ENCODE measurements at places on chromosomes 1 and 21.

DNA sequence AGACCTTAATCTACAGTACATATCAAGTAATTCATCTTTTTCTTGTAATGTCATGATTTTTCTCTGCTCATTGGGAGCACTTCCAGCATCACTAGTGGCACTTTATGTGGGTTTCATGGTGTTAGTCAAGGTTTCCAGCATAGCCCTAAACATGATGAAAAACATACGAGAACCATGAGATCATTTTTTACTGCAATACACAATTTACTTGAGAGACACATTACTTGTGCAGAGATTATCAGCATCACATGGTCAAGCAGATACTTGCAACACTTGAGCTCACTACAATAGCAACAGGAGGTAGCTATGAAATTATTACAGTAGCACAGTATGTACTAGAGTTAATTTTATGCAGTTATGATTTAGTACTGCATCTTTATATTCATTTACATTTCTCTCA, 36.4 kb downstream of the ITGB3BP start:
- DNase-seq: no peak

DNA sequence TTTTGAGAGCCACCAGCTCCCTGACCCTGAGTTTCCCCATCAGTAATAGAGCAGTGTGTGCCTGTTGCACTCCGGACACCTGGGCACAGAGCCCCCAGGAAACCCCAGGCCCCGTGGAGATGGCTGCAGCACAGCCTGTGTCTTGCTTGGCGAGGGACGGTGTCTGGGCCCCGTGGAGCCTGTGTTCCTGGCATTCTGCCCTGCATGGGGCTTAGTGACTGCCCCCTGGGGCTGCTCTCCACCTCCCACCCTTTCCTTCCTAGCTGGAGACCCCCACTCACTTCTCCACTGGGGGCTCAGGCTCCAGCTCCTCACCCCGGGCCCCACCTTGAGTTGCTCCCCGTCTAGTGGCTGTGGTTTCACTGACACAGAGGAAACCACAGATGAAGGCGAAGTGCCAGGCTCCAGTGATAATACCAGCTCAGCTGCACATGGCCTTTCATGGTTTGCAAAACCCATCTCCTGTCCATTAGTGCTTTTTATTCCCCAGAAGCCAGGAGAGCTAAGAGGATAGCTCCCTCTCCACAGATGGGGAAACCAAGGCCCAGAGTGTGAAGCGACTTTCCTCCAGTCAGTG, 39.4 kb downstream of the DMRTB1 start:
- no peak for DNase-seq

DNA sequence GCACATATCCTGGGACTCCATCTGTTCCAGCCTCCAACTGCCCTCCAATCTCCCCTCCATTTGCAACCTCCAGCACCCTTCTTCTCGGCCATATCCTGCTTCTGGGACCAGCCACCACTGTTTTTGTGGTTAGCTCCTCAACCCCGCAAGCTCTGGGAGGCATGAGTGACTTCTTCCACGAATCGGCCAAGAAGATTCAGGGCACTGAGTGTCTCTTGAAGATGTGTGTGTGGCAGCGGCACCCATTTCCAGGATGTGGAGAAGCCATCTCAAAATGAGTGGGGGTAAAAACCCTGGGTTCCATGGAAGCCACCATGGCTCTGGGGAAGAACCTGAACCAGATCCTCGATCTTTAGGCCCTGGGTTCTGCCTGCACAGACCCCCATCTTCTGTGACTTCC, 194.6 kb downstream of the SLC45A1 start:
- no peak for DNase-seq

DNA sequence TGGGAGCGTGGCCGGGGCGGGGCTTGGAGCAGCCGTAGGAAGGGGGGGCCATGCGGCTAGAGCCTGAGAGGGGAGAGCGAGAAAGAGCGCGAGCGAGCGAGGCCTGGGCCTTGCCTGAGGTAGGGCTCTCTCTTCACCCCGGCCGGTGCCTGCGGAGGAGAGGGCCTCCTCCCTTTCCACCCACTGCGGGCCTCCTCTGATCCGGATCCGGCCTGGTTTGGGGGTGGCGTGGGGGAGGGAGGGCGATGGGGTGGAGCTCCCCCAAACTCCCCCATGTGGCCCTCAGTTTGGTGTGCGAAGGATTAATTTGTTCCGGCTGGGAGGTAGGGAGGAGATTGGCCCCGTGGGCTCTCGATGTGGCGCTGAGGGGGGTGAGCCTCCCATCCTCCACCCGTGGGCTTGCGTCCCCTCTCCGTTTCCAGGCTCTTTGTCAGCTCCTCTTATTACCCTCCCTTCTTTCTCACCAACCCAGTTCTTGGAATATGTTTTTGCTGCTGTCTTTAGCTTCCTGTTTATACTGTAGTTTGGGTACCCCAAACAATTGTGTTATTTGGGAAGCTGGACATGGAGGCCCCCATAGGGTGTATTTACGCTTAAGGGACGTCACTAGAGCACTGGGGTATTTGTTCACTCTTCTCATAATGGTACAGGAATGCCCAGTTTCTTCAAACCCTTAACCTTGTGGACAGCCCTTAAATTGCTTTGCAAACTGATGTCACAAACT, 685 bp downstream of the UBAP2L start:
- DNase-seq: peak; percentile 55

- no peak for DNase-seq
Measured at GRCh38 chr1:231392389-231393131, 29.5 kb downstream of the EGLN1 start.

GRCh38 chr1:11365744-11366387, 92.9 kb downstream of the UBIAD1 start:
- DNase-seq: no peak

DNA sequence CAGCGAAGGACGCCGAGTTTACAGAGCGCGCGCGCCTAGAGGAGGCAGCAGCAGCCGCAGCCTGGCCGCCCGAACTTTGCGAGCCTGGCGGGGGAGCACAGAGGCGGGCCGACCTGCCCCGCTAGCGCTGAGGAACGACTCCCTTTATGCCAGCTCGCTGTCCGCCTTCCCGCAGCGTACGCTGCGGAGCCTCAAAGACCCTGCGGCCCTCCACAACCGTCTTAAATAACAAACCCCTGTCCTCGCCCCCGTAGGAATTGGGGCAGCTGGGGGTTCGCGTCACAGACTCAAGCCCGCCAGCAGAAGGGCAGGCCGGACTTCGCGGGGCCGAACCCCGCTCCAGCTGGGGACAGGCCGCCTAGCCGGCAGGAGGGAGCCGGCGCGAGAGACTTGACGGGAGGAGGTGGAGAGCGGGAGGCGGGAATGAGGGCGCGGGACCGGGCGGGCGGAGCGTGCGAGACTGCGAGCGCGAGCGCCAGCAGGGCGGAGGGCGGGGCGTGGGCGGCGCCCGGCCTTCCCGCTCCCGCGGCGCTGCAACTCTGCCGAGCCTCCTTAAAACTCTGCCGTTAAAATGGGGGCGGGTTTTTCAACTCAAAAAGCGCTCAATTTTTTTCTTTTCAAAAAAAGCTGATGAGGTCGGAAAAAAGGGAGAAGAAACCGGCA, 1.8 kb upstream of the CDKN2C start:
- DNase-seq: peak; percentile 76

GRCh38 chr21:35829067-35829466, 231.3 kb downstream of the SETD4 start:
- DNase-seq: no peak

DNA sequence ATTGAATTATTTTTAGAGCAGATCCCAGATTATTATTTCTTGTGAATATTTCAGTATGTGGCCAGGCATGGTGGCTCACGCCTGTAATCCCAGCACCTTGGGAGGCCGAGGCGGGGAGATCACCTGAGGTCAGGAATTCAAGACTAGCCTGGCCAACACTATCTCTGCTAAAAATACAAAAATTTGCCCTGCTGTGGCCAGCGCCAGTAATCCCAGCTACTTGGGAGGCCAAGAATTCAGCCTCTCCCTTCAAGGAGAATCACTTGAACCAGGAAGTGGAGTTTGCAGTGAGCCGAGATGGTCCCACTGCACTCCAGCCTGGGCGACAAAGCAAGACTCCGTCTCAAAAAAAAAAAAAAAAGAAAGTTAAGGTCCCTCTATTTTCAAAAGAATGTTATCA, 4.3 kb downstream of the OSBPL9 start:
- DNase-seq: no peak

DNA sequence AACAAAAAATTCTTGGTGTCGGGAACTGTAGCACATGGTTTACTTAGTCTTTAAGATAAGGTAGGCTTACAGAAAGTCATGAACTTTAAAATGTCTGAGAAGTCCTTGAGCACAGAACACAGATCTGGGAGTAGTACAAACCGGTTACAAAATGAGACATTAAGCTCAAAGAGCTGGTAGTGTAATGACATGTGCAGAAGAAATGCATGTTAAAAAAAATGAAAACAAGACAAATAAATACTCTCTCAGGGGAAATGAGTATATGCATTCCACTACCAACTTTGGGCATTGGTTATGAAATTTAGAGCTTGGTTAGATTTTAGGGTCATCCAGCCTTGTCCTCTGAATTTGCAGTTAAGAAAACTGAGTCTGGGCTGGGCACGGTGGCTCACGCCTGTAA, 91.5 kb upstream of the F3 start:
- no peak for DNase-seq

- peak; percentile 75 for DNase-seq
Measured at GRCh38 chr21:25573409-25574206, 33.7 kb downstream of the MRPL39 start.

GRCh38 chr21:45895778-45896370, 85.7 kb upstream of the COL6A1 start:
- no peak for DNase-seq

GRCh38 chr1:77553568-77554291, 128.7 kb downstream of the ZZZ3 start:
- no peak for DNase-seq

- no peak for DNase-seq
Measured at GRCh38 chr21:25911730-25912401, 177.1 kb downstream of the GABPA start.

DNA sequence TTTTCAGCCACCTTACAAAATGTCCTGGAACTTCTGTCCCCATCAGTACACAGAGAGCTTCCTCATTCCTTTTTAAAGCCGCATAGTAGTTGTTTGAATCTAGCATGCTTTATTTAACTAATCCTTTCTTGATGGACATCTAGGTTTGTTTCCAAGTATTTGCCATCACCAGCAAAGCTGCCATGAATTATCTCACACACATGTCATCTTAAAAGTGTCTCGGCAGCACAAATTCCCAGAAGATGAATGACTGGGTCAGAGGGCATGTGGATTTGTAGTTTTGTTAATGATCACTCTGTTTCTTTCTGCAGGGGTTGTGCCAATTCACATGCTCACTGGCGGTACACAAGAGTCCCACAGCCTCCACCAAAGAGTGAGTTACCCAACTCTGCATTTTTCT, 68.3 kb downstream of the CLIC6 start:
- DNase-seq: no peak

- DNase-seq: no peak
Measured at GRCh38 chr1:94591823-94592570, 50.4 kb upstream of the F3 start.

- DNase-seq: no peak
Measured at GRCh38 chr1:233651563-233652233, 37.8 kb downstream of the KCNK1 start.

DNA sequence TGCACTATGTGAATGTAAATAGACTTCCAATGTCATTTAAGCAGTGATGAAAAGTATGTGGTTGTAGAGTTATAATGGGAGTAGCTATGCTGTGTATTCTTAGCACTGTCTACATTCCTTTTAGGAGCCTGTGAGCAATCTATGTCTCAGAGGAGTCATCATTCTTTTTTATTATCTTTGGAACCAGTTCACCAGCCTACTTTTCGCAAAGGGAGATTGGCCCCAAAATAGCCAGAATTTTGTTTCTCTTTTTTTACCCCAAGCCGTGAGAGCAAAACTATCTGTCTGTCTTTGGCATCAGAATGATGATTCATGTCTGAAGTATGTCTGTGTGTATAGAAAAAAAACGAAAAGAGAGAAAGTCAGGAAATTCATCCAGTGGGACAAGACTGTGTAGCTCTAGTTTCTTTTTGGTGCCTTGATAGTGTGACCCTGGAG, 44.2 kb downstream of the OSBPL9 start:
- no peak for DNase-seq

DNA sequence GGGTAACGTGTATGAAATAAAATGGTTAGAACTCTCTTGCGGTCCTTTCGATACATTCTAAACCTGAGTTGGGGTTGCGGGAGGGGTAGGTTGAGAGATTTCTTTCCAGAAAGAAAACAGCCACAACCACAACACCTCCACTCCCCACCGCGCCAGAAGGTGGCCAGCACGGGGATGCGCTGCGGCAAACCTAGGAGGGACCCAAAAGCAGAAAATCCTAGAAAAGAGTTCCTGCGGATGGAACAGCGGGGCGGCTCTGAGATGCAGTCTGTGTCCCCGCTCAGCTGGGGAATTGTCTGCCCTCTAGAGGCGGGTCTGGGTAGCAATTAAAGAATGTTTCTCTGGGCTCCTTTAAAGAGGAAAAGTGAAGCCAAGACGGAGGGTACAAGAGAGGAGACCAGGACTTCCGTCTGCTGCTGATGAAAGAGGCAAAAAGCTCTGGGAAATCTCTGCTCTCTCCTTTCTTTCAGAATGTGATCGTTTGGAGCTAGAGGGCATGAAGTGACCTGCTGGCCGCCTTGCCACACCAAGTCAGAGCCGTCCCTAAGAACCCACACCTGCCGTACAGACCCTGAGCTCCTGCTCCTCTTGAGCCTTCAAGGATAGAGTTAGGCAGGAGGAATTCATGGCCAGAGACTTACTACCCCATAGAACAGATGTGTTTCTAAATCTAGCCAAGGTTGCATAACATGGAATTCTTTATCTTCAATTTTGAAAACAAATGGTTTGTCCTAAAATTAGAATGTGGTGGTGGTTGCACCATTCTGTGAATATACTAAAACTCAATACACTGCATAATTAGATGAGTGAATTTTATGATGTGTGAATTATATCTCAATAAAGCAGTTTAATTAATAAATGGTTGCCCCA, 46.5 kb upstream of the COA6 start:
- peak; percentile 65 for DNase-seq

DNA sequence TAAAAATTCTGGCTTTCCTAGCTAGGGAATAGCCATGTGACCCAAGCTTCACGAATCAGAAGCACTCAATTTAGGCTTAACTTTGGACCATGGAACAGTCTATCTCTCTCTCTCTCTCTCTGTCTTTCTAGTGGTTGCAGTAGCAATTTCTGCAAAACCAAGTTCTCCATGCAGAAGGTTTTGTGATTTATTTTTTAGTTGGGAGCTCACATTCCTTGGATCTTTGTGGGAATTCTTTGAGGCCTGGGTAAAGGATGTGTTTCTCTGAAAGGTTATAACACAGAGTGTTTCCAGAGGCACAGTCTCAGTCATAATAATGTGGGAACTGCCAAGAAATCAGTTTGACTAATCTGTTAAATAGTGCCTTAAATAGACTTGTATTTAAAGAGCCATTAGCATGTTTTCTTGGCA, 112.3 kb upstream of the COL11A1 start:
- no peak for DNase-seq

GRCh38 chr1:98342566-98342965, 319.0 kb upstream of the SNX7 start:
- no peak for DNase-seq

- DNase-seq: no peak
Measured at GRCh38 chr1:184790642-184791549, 36.2 kb upstream of the EDEM3 start.

DNA sequence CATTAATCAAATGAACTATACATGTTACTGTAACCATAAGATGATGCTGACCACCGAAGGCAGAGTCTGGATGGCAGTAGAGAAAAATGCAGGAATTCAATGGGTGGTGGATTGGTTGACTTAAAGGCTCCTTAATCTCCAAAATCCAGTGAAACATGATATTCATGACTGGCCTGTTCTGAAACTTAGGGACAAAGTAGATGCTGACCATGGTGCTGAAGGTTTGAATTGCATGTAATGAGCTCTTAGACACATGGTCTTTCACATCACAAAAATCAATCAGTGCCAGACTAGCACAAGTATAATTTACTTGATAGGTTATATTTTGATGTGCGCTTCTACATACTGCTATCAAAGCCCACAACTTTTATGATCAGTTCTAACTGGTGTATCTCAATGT, 30.9 kb upstream of the NTMT2 start:
- no peak for DNase-seq

All from activated T-cell treated with anti-CD3 and anti-CD28 coated beads for 24 hours (primary cell).